ENCODE measurements at places on chromosomes 6 and 20.

DNA sequence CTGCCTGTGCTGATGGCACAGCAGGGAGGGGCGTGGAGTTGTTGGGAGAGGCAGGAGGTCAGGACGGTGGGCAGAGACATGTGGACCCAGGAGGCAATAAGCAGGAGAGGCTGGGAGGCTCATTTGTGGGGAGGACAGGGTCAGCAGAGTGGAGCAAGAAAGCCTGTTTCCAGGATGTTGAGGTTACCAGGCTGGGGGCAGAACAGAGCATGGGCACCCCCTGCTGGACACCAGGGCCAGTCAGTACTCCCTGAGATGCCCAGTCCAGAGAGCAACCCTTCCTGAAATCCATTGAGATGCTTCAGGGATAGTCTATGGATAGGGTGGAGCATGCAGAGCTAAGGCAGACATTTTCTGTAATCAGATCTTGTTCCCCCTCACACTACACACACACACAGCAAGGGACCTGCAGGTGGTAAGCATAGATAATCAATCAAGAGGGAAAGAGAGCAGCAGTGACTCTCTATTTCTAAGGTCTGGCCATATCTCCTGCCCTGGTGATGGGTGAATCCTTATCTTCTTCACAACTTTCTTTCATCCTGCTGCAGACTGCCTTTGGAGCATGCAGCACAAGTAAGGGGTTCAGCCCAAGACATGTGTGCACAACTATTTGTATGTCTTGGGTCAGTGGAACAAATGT, 41.7 kb downstream of the MOCS1 start:
- peak; percentile 72 for DNase-seq

GRCh38 chr6:37038292-37039198, 33.1 kb downstream of the FGD2 start:
- peak; percentile 90 for DNase-seq

- DNase-seq: no peak
Observed at GRCh38 chr6:9711365-9711764, 703.5 kb downstream of the TFAP2A start.

DNA sequence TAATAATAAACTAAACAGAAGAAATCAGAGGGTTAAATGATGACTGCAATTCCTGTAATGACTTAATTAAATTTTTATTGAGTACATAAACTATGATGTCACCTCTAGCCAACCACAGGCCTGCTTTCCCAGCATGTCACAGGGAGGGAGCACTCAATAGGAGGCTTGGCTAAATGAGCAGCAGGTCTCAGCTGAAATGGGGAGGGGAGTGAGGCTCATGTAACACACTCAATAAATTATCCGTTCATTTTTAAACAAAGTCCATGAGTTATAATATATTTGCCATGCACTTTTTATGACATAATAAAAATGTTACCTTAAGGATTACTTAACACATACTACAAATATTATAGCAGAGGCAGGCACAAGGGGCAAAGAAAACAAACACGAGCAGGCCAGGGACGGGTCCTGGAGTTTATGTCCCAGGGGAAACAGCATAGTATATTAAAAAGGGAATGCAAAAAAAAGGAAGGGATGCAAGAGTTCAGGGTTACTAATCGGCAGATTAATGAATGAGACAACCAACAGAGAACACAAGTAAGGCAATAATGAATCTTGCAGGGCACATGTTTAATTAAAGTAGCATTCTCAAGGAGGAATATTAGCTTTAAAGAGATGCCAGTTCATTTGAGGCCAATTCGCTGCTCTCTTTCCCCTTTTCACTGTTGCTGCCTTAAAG, 27.1 kb upstream of the FAM83C start:
- no peak for DNase-seq

DNA sequence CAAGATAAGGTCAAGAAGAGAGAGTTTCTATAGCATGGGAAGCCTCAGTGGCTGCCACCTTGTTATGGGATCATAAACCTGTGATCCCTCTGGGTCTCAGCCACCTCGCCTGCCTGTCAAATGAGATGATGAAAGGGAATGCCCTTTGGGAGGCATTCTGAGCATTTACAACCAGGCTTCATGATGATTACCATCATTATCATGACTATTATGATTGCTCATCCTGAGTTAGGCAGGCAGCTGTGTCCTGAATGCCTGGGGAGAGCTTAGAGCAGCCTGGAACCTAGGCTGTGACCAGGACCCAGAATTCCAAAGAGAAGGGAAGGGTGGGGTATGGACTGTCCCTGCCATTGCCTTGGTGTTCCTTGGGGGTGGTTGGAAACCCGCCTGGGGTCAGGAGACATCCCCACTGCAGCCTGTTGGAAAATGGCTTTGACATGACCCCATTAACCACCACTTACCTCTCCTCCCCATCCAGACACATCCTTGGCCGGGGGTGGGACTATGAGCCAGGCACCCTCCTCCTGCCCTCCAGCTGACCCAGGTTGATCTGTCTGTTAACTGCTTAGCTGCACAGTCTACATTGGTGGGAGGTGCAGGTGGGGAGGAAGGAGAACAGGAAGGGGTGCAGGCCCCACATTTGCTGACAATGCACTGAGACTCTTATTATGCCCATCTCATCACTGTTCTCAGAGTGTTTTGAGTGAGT, 51.9 kb downstream of the LRFN2 start:
- no peak for DNase-seq

- no peak for DNase-seq
Observed at GRCh38 chr6:46637145-46637544, 15.5 kb downstream of the CYP39A1 start.

GRCh38 chr6:35483490-35483889, 13.4 kb downstream of the TEAD3 start:
- no peak for DNase-seq

- DNase-seq: no peak
Observed at GRCh38 chr20:51388756-51389542, 153.6 kb downstream of the NFATC2 start.

DNA sequence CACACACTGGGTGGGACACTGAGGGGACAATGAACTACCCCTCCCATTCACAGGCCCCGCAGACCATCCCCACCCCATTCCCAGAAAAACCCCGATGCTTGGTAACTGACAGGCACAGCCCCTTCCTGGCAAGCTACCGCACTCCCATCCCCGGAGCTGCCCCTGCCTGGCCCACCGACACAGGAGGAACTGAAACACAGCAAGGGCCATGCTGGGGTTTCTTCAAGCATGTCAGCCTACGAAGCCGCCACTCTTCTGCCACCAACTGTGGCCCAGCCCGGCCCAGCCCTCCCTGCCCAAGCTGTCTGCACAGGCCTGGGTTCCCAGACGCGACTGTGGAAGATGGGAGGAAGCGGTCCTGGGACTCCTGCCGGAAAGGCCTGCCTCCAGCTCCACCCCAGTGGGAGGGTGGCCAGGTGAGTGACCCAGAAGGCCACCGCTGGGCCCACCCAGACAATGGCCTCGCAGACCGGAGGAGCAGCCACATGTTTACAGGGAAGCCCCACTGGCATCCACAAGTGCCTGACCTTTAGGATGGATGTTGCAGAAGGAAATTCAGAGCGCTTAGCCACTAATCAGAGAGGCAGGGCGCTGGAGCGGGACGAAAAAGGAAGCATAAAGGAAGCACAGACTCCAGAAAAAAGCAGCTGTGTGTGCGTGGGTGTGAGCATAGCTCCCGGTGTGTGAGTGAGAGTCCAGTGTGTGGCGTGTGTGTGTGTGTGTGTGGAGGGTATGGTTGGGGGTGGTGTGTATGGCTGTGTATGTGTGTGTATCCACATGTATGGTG, 91.6 kb downstream of the PRND start:
- peak; percentile 58 for DNase-seq

DNA sequence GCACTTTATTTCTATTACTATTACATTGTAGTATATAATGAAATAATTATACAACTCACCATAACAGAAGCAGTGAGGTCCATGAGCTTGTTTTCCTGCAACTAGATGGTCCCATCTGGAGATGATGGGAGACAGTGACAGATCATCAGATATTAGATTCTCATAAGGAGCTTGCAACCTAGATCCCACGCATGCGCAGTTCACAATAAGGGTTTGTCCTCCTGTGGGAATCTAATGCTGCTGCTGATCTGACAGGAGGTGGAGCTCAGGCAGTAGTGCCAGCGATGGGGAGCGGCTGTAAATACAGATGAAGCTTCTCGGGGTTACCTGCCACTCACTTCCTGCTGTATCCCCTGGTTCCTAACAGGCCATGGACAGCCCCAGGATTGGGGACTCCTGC, 139.5 kb upstream of the TCF21 start:
- DNase-seq: no peak

GRCh38 chr6:168631564-168631963, 190.6 kb downstream of the SMOC2 start:
- DNase-seq: no peak

- DNase-seq: no peak
Observed at GRCh38 chr6:139939189-139939979, 564.9 kb upstream of the CITED2 start.

- DNase-seq: peak; percentile 82
Observed at GRCh38 chr6:107561306-107561705, 71.4 kb downstream of the SOBP start.

GRCh38 chr6:160788806-160789205, 86.8 kb downstream of the PLG start:
- no peak for DNase-seq

Measured in right hindlimb (tissue), 1 donor.